Germinal center (tissue), 1 donor: ENCODE measurements at places on chromosomes 13 and 19.

GRCh38 chr19:5984600-5984999, 6.7 kb upstream of the RANBP3 start:
- no peak for DNase-seq

DNA sequence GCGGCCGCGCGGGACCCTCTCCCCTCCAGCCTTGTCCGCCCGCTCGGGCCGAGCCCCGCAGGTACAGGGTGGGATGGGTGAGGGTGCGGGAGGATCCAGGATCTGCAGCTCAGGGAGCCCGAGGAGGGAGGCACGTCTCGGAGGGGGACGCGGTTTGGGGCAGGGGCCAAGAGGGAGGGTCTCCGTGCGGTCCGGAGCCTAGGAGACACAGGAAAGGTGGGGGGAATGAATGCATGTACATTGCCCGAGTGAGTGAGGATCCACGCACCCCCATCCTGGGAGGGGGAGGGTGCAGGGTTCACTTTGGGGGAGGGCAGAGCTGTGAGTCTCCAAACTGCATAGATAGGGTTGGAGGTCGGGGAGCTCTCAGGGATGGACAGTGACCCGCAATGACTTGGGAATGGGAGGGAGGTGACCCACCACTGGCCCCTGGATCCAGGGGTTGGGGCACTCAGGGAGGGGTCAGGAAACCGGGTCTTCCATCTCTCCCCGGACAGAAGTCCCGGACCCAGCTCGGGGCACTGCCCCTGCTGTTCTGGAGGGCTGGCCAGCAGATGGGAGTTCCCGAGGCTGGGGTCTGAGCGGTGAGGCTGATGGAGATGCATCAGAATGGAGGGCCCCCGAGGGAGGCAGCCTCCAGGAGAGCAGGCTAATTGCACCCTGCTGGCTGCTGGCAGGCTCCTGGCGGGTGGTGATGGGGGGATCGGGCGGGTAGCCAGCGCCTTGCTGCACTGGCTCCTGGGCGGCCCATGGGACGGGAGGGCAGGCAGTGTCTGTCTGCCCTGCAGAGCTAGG, 547 bp downstream of the KCNN1 start:
- no peak for DNase-seq

DNA sequence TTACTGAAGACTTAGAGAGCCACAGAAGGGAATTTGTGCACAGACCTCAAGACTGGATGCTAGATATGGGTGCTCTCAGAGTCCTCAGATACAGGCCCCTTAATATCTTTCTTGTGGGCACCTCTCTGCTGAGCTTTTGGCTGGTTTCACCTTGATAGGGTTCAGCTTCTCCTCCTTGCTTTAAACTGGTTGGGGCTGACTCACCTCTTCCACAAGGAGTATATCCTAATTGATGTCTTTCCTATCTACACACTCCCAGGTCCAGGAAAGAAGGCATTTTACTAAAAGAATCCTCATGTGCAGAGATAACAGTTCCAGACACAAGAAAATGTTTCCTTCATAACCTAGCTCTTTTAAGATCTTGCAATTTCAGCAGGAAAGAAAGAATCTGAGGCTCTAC, 284.4 kb downstream of the NDFIP2 start:
- no peak for DNase-seq

- DNase-seq: no peak
Measured at GRCh38 chr13:30697177-30697953, 38.0 kb upstream of the ALOX5AP start.

DNA sequence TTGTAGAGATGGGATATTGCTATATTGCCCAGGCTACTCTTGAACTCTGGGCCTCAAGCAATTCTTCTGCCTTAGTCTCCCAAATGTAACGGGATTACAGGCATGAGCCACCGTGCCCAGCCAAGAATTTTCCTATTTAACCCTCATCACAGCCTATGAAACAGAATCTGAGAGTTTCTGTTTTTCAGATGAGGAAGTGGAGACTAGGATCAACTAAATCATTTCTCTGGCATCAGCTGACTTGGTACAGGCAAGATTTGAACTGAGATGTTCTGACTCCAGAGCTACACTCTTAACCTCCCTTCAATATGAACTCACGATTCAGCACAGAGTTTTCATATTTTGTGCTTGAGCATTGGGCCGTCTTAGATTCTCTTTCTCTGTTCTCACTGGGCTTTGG, 8.1 kb downstream of the ZNF460 start:
- no peak for DNase-seq

GRCh38 chr19:55486043-55486970, 1.3 kb downstream of the NAT14 start:
- no peak for DNase-seq

- DNase-seq: no peak
Measured at GRCh38 chr19:7986321-7987113, 18.9 kb downstream of the ELAVL1 start.

DNA sequence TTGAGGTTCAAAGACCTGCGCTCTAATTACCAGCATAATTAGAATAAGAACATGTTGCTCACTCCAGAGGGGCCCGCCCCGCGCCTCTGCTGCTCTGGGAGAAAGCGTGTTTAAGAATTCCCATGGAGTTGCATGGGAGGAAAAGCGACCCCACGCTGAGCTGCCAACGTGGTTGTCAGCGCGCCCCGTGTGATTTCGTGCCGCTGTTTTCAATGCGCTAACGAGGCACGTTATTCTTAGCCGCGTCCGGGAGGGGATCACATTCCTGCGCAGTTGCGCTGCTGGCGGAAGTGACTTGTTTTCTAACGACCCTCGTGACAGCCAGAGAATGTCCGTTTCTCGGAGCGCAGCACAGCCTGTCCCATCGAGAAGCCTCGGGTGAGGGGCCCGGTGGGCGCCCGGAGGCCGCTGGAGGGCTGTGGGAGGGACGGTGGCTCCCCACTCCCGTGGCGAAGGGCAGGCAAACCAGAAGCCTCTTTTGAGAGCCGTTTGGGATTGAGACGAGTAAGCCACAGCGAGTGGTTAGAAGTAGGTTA, 173.8 kb upstream of the SOX1 start:
- DNase-seq: no peak

- no peak for DNase-seq
Measured at GRCh38 chr19:36638862-36639510, 27.7 kb downstream of the ZNF461 start.

DNA sequence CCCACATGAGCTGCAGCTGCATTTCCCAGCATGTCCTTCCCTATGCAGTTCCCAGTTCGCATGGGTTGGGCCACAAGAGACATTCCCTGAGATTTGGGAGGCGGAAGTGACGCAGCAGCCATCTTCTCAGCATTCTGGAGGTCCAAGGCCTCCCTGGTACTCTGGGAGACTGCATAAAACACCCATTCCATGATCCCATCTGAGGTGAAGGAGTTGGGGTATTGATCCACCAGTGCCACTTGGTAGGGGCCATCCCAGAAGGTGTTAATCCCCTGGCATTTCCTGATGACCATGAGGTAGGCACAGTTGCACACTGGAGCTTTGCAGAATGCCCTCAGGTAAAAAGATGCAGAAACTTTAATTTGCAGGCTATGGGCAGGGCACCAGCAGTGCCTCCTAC, 25.4 kb downstream of the POP4 start:
- no peak for DNase-seq

GRCh38 chr19:13011653-13012389, 16.5 kb downstream of the NFIX start:
- no peak for DNase-seq

GRCh38 chr13:35927567-35928021, 203.6 kb downstream of the DCLK1 start:
- no peak for DNase-seq

- DNase-seq: no peak
Measured at GRCh38 chr13:73473016-73473415, 414.2 kb downstream of the KLF5 start.

DNA sequence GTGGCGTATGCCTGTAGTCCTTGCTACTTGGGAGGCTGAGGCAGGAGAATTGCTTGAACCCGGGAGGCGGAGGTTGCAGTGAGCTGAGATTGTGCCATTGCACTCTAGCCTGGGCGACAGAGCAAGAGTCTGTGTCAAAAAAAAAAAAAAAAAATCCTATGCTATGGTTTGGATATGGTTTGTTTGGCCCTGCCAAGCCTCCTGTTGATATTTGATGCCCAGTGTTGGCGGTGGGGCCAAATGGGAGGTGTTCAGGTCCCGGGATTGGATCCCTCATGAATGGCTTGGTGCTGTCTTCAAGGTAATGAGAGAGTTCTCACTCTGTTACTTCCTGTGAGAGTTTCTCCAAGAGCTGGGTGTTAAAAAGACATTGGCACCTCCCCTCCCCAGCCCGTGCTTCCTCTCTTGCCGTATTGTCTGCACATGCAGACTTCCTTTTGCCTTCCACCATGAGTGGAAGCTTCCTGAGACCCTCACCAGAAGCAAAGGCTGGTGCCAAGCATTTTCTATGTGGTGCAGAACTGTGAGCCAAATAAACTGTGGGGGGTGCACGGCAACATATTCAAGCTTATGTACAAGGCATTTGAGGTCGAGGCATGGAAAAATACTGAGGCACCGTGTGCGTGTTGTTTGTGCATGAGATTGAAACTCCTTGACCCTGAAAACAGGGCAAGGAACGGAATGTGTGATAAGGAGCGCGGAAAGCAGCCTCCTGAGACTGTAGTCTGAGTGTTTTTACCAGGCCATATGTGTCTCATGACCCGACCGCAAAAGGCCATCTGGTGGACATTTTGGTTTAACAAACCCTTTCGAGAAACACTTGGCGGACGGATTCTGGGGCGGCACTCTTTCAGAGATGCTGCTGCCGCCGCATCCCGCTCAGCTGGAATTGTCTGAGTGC, 7.3 kb downstream of the SIGLEC9 start:
- no peak for DNase-seq

GRCh38 chr13:109160357-109160756, 530.9 kb downstream of the MYO16 start:
- DNase-seq: no peak

DNA sequence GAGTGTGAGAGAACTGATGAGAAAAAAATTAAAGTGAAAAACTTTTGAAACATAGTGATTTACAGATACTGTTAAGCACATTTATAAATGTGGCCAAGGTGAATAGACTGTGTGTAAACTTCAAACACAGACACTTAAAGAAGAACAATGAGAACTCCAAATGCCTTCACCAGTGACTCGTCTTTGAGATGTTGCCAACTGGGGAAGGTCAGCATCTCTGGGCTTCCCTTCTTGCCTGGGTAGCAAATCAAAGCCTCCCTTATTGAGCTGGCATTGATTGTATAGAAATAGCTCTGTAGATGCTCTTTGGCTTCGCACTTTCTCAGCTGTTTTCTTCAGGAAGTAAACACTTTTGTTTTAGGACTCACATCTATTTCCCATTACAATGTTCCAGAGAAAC, 177.3 kb upstream of the SGCG start:
- no peak for DNase-seq

GRCh38 chr13:100674572-100674871, at the start of gene TMTC4:
TSS of gene TMTC4 (minus strand) at chr13:100674795. CDS start at chr13:100670362, 4,433 bp downstream.
- no peak for DNase-seq

GRCh38 chr19:33845498-33845897, 48.8 kb downstream of the KCTD15 start:
- no peak for DNase-seq

GRCh38 chr19:47036097-47036651, 12.2 kb downstream of the TMEM160 start:
- DNase-seq: no peak

DNA sequence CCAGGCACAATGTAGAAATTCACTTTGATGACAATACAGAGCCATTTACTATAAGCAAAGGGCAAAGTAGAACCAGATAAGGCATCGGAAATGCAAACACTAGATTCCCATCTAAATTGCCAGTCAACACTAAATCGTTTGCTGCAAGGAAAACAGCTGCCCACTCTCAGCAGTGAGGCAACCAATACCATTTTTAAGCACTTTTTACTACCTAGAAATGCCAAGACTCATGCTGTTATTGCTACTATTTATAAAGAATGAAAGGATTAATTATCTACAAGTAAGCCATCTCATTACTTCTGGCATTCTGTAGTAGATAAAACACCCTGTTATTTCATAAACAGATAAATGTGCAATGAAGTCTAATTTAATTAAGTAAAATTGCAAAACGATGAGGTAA, 422.0 kb downstream of the FGF14 start:
- DNase-seq: no peak

GRCh38 chr19:30666301-30666803, 294.2 kb downstream of the ZNF536 start:
- DNase-seq: peak; percentile 32

DNA sequence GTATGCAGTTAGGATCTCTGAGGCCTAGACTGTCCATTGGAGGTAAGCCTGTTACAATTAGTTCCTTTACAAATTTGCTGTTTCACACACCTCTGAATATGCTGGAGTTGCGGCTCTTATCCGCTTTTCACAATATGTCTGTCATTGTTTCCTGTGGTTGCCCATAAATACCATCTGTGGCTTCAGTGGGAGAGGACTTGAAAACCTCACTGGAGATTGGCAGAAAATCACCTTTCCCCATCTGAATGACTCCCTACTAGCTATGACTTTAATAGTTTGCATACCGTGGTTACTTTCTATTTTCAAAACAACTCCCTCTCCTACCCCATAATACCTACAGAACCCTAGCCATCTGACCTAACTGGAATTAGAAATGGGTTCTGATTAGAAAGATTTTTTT, 454.3 kb downstream of the PCDH17 start:
- no peak for DNase-seq

- no peak for DNase-seq
Measured at GRCh38 chr19:45235485-45235884, 9.7 kb downstream of the EXOC3L2 start.

DNA sequence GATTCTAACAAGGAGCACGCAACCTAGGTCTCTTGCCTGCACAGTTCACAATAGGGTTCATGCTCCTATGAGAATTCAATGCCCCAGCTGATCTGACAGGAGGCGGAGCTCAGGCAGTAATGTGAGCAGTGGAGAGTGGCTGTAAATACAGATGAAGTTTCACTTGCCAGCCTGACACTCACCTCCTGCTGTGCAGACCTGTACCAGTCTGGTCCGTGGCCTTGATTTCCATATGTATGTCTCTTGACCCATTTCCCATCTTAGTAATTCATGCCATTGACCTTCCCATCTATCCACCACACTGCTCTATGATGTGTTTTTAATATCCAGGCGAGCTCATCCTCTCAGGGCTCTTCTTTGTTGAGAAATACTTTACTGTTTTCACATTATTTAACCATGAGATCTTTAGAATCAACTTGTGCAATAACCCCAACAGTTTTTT, 95.2 kb downstream of the LRCH1 start:
- DNase-seq: no peak
